ENCODE measurements at places on chromosomes 4 and X.

- DNase-seq: no peak
These were observed 115.0 kb downstream of the TRIML1 start for GRCh38 chr4:188254211-188254610.

GRCh38 chrX:110317061-110317819 is 645 bp downstream of the AMMECR1 start:
- peak; percentile 1 for DNase-seq

DNA sequence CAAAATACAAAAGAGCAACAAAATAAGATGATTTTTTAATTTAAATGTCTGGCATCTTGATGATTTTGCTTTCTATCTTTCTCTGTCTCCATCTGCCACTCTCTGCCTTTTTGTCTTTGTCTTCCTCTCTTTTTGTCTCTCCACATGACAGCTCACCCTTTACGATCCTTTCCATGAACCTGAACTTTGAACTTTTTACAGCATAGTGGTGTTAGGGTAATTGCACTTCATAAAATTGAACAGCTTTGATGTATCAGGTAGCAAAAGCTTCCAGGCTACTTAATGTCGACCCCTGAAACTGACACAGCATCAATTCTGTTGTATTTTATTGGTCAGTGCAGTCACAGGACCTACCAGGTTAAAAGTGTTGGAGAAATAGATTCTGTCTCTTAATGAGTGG is 1517.0 kb downstream of the ADGRL3 start:
- DNase-seq: no peak

DNA sequence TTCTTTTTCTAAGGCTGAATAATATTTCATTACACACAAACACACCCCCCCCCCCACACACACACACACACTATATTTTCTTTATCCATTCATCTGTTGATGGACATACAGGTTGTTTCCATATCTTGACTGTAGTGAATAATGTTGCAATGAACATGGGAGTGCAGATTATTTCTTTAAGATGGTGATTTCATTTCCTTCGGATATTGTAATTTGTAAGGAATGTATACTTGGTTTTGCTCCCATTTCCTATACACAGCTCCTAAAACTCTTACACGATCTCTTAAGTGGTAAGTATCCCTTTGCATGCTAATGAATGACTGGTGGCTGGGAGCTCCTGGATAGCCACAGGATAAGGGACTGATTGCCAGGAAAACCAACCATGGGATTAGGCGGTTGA is 14.7 kb upstream of the RBMXL3 start:
- DNase-seq: no peak

GRCh38 chrX:10326578-10326977 is 169.8 kb downstream of the CLCN4 start:
- DNase-seq: no peak

DNA sequence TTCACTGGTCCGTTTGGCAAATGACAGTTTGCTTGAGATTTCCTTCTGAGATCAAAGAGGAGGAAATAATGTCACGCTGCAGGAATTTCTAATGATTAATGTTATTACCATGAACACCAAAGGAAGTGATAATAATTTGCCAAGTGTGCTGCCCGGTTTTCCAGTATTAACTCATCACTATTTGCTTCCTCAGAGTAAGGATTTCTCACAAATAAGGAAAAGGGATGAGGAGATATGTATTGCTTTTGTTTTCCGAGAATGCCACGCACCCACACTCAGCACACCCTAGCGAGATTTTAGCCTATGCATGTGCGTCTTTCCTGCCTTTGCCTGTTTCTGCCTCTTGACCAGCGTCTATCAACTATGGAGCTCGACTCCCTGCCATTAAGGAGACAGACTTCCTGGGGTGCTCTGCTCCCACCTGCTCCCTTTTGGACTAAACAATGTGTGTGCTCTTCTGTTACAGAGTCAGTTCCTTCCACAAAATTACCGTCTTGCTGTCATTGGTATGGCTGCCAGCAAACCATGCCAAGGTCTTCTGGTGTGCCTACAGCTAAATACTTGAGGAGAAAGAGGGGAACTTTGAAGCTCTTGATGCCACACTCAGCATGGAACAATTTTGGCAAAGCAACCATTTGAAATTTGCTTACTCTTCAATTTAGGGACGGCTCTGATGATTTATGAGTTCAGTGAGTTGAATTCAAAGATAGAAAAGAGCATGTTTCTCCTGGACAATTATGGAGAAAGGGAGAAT is 393.1 kb upstream of the ZFP42 start:
- no peak for DNase-seq

DNA sequence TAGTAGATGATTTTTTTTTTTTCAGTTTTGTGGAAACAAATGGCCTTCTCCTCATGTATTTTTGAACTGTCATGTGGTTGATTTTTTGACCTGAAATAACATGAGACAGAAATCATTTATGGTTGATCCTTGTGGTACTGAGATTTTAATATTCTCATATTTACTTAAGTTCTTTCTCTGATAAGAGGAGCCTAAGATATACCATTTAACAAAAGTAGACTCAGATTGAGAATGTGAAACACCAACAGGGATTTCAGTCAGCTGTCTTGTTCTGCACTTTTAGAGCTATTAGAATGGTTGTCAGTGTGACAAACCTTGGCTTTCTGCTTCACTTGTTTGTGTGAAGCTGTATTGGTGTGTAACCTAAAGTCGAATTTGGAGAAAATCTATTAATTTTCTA is 575.7 kb downstream of the SPOCK3 start:
- DNase-seq: no peak

DNA sequence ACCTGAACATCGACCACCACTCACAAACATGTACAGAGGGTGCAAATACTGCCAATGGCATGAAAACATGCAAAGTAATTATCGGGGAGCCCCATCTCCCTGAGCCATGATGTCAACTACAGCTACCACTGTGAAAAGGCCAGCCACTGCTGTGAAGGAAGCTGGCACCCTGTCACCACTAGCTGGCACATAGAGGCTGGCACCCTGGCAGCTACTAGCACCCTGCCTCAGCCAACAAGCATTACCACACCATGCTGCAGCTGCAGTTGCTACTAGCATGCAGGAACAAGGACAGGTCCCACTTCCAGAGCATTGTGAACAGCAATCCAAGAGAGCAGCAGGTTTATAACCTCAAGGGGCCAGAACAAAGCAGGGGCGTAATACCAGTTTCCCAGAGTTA is 81.4 kb downstream of the PRR32 start:
- DNase-seq: no peak

DNA sequence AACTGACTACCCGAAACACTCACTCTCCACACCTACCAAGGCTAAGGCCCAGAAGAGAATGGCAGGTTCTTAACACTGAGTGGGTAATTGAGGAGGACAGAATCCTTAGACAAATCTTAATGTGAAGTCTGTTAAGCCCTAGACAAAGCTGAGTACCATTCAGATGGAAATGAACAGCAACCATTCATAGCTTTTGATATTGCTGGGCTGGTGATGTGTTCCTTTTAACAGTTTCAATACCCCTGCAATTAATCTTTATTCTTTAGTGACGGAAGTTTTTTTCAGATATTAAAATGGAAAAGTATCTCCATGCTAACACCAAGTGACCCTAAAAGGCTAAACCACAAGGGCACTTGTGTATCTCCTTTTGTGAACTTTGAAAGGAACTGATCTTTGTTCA is 334.9 kb downstream of the OPHN1 start:
- no peak for DNase-seq

DNA sequence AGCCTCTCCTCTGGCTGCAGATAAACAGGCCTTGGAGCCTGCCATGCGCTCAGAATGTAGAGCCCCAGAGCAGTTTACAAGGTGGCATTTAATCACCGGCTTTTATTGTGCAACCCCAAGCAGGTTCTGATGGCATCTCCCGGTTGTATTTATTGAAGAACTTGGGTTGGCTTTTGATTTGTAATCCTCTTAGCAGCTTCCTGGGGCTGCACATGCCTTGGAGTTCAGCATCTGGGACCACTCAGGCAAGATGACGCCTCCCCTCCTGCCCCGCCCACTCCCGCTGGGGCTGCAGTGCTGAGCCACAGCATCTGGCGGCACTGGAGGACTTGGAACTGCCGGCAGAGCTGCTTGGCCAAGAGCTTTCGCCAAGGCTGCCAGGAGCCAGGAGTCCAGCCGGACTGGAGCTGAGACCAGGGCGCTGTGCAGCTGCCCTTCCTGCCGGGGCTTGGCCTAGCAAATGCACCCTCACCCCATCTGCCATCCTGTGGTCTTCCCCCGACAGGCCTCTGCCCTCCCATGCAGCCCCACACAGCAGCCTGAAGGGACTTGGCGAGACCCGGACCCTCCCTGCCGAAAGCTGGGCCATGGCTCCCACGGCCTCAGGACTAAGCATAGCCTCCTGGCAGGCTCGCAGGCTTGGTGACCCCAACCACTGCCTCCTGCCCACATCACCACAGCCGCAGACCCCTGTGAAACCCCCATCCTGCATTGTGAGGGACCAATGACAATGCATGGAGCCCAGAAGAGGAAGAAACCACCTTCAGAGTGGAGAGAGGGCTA is 5.4 kb downstream of the HTRA3 start:
- no peak for DNase-seq

DNA sequence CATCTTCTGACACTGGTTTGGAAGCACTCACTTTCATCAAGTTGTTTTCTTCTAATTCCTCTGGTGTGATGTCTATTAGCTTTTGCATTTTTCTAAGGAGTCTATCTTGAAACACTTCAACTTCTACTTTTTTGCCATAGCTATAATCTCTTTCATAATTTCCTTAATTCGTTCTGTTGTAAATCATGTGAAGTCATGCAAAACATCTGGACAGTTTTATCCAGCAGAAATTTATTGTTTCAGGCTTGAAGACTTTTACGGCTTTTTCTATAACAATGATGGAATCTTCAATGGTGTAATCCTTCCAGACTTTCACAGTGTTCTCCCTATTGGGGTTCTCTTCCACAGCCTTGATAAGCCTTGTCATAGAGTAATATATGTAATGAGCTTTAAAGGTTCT is 74.9 kb upstream of the PABPC4L start:
- DNase-seq: no peak

GRCh38 chr4:48064349-48064748 is 47.8 kb downstream of the NIPAL1 start:
- no peak for DNase-seq

GRCh38 chrX:133923113-133923512 is 62.3 kb downstream of the GPC3 start:
- DNase-seq: no peak

GRCh38 chrX:40005292-40006011 is 92.3 kb downstream of the BCOR start:
- DNase-seq: no peak

DNA sequence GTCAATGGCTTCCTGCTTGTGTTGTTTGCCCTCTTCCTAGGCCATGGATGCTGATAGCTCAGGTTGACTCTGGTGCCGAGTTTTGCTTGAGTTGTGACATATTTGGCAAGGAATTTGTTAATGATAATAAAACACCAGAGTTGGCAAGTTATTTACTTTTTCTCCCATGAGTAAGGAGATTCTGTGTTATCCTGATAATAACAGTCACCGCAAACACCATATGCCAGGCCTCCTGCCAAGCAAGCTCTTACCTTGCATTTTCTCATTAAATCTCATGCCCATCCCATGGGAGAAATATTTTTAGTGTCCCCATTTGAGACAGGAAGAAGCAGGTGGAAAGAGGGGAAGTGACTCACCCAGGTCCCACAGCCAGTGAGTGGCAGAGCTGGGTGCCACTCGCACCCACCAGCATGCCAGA is 67.4 kb upstream of the CLCN4 start:
- no peak for DNase-seq

DNA sequence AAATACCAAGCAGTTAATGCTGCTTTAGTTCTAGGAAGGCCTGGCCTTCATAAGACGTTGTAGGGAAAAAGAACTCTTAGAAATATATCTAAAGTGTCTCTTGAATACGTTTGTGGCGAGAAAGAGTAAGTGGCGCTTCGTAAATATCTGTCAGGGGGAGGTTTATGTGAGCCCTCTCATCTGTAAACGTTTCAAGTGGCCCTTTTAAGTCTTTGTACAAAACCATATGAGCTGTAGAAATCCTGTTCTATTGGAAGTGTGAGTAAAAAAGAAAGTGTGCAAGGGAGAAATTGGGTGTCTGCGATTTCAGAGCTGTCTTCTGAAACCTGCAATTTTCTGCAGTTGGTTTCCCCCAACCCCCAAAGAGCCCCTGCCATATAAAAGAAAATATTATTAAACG is 8.6 kb upstream of the INTU start:
- DNase-seq: no peak

- no peak for DNase-seq
These were observed 1586.1 kb upstream of the AGA start for GRCh38 chr4:179028321-179028720.

GRCh38 chr4:110854021-110854678 is 231.3 kb upstream of the PITX2 start:
- DNase-seq: no peak

DNA sequence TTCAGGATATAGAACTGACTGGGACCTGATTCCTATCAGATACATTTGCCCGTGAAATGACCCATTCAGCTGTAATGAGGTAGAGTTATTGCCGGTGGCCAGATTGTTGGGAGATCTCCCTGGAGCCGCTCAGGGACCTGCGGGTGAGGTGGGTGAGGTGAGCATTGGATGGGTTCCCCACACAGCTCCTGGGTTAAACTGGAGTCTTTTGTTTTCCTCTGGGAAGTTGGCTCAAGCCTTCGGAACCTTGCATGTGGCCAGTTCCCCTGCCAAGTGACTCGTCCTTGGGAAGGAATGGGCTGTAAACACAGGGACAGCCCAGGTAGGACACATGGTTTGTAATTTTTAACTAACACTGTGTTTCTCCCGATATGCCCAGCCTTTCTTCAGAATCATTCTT is 31.6 kb upstream of the KIT start:
- DNase-seq: no peak

- DNase-seq: no peak
These were observed 232.5 kb upstream of the GPRIN3 start for GRCh38 chr4:89539797-89540711.

- no peak for DNase-seq
These were observed 17.6 kb downstream of the SLC2A9 start for GRCh38 chr4:10003666-10004065.

DNA sequence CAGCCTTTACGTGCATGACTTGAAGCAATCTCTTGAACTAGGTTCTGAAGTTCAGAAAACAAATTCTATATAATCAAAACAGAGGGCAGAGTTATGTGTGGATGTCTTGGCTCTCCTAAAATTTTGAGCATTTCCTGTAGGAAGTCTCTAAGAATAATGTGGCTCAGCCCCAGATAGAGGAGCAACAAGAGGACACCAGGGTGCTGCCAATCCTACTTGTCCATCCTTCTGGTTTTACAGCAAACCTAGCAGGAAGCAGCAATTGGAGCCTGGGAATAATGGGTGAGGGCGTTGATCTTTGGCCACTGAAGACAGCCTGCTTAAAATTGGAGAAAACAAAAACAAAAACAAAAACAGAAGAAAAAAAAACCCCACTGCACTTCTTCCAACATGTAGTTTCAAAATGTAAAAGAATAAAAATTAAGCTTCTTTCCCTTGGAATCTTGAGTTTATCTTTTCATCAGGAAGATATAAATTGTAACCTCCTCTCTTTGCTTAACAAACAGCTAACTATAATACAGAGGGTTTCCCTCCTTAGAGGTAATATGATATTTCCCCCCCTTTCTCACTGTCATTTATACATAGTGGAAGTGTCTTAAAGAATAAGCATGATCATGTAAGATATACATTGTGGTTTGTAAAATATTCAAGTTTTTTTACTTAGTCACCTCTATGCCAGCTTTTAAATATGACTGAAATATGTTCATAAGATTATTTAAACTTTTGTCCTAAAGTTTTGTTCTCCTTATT is 130.6 kb downstream of the FBXO8 start:
- no peak for DNase-seq

Data from stimulated activated CD8-positive, alpha-beta memory T cell treated with anti-CD3 and anti-CD28 coated beads, Interleukin-7, amount 100 ng/mL, for 1 hour (primary cell).